ENCODE measurements at places on chromosomes 6 and 20.

GRCh38 chr20:37042986-37043972 is 52.5 kb downstream of the RBL1 start:
- DNase-seq: no peak

GRCh38 chr6:87903323-87903722 is 144.3 kb upstream of the SPACA1 start:
- no peak for DNase-seq

- no peak for DNase-seq
These were observed 40.6 kb downstream of the TXLNB start for GRCh38 chr6:139251045-139251690.

DNA sequence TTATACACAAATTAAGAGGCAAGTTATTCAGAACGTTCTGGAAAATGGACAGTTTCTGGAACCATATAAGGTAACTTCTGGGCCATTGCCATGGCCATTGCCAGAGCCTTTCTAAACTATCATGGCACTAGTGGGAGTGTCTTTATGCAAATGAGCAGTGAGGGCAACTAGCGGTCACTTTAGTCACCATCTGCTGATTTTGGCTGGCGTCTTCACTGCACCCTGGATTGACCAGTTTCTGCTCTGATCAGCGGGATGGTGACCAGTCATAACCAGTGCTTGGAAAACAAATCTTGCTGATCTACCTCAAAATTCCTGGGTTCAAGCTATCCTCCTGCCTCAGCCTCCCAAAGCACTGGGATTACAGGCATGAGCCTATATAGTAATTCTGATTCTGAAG is 7.3 kb upstream of the SNTA1 start:
- no peak for DNase-seq

- DNase-seq: no peak
These were observed 17.9 kb downstream of the CASS4 start for GRCh38 chr20:56429941-56430340.
